ENCODE measurements at places on chromosomes 3 and 15. TPM values are rescaled to one million over a fixed set of nuclear protein-coding genes. Genes with fewer than 3 reads are reported as not detected.

The IGDCC3 gene
- not detected for total RNA-seq

The CAV3 gene
- not detected for total RNA-seq

DNA sequence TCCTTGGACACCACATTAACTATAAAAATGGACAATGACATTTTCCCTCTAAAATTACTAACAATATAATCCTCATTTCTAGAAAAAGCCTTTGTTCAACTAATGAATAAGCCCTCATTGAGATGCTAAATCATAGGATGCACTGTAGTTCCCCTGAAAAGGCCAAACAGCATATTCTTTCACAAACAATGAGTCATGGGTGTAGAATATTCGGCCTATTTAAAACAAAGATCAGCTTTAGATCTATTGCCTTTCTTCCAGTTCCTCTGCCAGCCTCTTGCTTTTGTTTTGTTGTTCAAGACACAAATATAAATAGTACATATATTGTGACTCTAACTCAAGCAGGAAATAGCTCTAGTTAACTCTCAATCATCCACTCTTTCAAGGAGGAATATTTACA lies 82.5 kb downstream of the ADAM10 start:
- H3K27me3 ChIP-seq, result no peaks in the 10 kb centered on the region
- DNase-seq, result no peak
- H3K4me3 ChIP-seq, result no peak overlapping the region

The C3orf18 gene
- total RNA-seq, result 29.0 TPM

The STAG1 gene
- 40.9 TPM for total RNA-seq

GRCh38 chr3:72957297-72957696 lies 39.3 kb upstream of the PPP4R2 start:
- H3K4me3 ChIP-seq, result no peak overlapping the region
- no peak overlapping the region for H3K27ac ChIP-seq
- H3K4me1 ChIP-seq, result peaks cover 14% of the 10 kb centered on the region
- H3K36me3 ChIP-seq, result no peaks in the 10 kb centered on the region
- no peak for DNase-seq
